Activated CD8-positive, alpha-beta memory T cell treated with anti-CD3 and anti-CD28 coated beads for 24 hours (primary cell): ENCODE measurements at places on chromosomes 7 and 10.

DNA sequence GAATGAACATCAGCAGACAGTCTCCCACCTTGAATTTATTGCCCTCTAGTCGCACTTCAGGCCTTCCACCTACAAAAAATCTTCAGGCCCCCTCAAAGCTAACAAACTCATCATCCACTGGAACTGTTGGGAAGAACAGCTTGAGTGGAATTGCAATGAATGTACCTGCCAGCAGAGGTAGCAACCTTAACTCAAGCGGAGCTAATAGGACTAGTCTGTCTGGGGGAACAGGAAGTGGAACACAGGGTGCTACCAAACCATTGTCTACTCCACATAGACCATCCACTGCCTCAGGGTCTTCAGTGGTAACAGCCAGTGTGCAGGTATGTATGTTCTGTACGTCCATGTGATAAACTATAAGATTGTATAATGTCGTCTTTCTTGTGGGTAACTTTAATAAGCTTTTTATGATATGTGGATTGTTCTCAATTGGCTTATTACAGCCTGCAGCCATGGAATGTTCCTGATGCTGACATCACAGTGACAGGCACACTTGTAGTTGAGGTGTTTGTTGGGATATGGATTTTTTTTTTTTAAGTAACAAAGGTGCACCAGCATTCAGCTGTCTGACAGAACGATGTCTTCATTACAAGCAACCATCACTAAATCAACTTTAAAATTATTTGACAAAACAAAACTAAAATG is 53.3 kb downstream of the UBN2 start:
- no peak for DNase-seq

GRCh38 chr7:1062296-1063294 is 18.2 kb downstream of the GPR146 start:
- no peak for DNase-seq

- DNase-seq, result no peak
Measured at GRCh38 chr10:61845196-61845949, 56.1 kb upstream of the ARID5B start.

DNA sequence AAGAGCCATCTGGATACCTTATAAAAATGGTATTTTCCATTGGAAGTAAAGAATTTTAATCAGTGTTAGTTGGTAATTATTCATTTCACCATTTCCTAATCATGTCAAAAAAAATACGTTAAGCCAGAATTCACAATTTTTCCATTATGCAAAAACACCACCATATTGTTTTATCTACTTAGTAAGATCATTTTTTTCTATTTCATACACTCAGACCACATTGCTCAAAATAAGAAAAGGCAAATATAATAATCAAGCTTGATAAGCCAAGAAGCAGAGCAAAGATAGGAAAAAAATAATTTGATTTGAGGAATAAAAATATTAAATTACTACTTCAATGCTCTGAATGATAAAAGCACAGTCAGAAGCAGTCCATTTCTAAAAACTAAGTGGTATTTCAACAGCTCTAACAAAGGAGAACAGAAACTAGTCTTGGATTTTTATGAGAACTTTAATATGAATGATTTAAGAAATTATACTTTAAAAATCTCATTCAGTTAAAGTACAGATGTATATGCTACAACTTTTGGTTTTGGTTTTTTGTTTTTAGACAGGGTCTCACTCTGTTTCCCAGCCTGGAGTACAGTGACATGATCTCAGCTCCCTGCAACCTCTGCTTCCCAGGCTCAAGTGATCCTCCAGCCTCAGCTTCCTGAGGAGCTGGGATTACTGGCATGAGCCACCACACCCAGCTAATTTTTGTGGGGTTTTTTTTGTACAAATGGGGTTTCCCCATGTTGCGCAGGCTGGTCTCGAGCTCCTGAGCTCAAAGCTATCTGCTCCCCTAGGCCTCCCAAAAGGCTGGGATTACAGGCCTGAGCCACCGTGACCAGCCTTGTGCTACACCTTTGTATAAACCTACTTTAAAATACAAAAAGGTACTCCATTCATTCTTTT is 46.6 kb downstream of the LRRN3 start:
- DNase-seq, result peak; percentile 70

GRCh38 chr7:36951257-36951697 is 227.0 kb upstream of the AOAH start:
- DNase-seq, result no peak

GRCh38 chr10:131444862-131445461 is 133.4 kb upstream of the TCERG1L start:
- peak; percentile 19 for DNase-seq

- DNase-seq, result no peak
Measured at GRCh38 chr10:49518982-49519578, 19.8 kb downstream of the ERCC6 start.

DNA sequence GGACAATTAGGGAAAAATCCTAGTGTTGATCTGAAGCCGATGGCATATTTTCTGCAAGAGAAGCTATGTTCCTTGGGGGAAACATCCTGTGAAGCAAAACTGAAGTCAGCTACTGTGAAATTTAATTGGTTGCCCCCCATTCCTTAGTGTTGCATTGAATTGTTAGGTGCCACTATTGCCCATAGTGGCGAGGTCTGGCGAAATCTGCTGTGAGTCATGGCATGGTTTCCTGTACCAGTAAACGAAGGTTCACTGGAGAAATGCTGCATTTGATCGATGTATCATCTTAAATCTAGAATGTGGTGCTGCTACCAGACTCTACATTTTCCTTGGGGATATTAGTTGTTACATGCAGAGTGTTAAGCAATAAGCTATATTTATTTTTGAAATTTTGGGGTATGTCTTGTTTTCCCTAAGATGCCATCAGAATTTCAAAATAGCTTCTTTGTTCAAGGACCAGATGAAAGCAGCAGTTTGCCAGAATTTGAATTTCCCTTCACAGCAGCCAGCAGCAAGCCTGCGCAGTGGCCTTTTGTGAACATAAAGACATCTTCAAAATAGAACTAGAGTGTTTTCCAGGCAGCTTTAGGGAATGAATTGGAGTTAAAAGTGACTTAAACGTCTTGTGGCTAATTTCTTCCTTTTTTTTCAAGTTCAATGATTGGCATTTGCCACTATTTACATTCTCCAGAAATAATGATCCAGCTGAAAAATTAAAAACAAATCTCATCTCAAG is 348.6 kb upstream of the COBL start:
- DNase-seq, result no peak

DNA sequence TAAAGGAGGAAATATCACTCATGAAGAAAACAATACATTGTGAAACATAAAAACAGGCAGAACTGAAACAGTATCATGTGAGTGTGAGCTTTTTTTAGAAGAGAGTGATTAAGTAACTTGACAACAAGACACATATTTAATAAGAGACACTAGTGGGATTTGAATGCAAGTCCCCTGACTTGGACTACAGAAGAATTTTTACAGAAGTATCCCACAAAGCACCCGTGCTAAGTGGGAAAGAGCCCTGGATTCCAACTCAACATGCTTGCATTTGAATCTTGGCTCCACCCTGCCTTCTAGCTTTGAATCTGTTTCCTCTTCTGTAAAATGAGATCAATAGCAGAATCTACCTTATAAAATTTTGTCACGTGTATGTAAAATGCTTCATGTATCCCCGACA is 166.2 kb downstream of the ZNF365 start:
- no peak for DNase-seq

GRCh38 chr7:95367606-95368005 is 28.6 kb downstream of the PON3 start:
- DNase-seq, result no peak

- DNase-seq, result no peak
Measured at GRCh38 chr7:41052736-41053135, 650.2 kb downstream of the INHBA start.

DNA sequence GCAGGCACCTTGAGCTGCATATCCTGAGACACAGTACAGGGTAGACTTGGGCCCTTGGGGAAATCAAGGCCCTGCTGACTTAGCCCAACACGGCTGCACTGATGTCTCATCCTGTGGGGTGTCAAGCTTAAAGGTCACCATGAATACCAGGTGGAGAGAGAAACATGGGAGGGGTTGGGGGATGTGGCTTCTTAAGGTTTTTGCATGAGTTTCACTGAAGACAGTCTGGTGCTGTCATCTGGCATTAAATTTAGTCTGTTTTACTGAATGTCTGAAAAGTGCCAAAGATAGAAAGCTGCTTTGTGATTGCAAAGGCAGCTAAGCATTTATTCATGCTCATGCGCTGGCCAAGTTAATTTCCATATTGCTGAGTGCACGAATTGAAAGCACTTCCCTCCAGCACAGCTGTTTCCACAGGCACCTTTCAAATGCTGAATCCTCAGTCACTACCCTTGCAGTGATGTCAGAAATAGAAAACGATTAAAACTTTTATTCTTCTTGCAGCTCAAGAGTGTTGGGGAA is 102.1 kb downstream of the OSBPL3 start:
- DNase-seq, result no peak

GRCh38 chr7:133854739-133855138 is 272.4 kb upstream of the LRGUK start:
- no peak for DNase-seq

DNA sequence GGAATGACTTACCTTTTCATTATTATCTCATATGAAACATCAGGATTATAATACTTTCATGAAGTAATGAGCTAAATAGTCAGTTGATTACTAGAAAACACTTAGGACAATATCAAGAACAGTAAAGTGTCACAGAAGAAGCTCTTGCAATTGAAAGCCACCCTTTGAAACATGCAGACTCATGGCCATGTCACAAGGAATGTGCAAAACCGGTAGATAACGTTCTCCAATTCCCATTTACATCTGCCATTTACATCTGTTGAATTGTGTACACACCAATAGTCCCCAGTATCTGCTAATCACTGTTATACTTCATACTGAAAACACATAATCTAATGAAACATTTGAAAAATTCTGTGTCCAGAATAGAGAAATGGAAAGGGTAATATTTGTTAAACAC is 237.5 kb downstream of the CREB5 start:
- no peak for DNase-seq

DNA sequence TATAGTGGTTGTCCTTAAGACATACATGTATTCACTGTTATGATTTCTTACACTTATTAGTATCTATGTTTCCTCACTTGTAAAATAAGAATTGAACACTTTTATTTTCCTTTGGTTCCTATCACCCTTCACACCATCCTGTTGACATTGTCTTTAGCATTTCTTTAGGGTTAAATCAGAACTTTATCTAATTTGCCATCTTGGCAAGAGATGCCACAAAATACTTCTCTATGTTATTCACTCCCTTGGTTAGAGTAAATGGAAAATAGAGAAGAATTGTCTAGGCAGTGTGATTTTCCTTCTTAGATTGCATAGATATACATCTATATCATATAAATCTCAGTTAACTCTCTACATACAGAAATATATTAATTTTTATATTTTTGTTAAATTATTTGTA is 204.7 kb downstream of the SEMA3D start:
- no peak for DNase-seq

- no peak for DNase-seq
Measured at GRCh38 chr10:52747694-52748093, 24.9 kb downstream of the MBL2 start.

DNA sequence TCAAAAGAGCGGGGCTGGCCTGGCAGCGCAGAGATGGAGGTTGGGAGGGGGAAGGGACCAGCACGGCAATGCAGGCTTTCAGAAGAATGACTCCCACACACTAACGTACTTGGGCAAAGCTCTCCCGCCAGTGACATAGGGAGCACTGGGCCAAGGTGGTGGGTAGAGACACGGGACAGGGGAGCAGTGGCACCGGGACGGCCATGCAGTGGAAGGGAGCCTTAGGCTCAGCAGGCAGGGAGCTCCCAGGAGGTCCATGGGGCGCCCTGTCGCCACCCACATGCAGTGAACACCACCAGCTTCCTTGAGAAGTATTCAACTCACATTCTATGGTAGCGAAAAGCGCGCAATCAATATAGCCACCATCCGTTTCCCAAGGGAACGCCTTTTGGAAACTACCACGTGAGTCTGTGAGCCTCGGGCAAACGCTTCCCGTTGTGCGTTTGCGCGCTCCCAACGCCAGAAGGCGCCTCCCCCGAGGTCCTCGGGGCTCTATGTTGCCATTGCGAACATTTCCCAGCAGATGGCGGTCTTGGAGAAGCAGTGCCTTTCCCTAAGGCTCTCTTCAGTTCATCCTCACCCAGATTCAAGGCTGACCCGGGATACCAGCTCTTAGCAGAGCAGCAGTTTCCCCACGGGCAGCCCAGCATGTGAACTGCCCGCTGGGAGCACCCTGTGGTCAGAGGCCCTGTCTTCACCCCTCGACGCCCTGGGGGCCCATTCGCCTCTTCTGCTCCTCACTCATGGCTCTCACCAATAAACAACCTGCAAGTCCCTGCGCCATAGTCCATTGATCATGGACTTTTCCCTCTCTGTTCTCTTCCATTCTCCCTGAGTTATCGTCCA is 16.4 kb upstream of the OPALIN start:
- peak; percentile 89 for DNase-seq

DNA sequence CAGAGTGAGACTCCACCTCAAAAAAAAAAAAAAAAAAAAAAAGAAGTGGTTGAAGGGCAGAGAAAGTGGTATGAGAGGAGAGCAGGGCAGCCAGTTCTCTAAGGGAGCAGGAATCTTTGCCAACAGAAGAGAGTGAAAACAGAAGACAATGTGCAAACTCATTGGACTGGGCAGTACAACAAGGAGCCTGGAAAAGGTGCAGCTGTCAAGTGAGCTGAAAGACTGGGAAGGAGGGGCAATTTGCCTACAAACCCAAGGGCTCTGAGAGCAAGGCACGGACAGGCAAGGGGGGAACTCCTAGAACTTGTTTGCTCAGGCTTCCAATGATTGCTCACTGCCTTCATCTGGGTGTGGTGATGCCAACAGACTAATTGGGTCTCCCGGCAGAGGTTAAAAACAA is 9.5 kb downstream of the ACTR1A start:
- no peak for DNase-seq

- DNase-seq, result no peak
Measured at GRCh38 chr7:79692015-79692414, 238.5 kb upstream of the MAGI2 start.

- DNase-seq, result no peak
Measured at GRCh38 chr7:106166651-106167342, 54.7 kb upstream of the SYPL1 start.

GRCh38 chr7:48180981-48181380 is 9.7 kb downstream of the ABCA13 start:
- DNase-seq, result no peak
